ENCODE measurements at places on chromosomes 1 and 21. TPM values are rescaled to one million over a fixed set of nuclear protein-coding genes. Genes with fewer than 3 reads are reported as not detected.

Gene ZMYND12
- total RNA-seq: 1.9 TPM

Gene C1orf141
- not detected for total RNA-seq

Gene CFHR3
- 0.23 TPM for total RNA-seq

Gene GIPC2
- 4.1 TPM for total RNA-seq

Gene PCBP3
- total RNA-seq: 3.8 TPM

Gene CHAF1B
- 0.67 TPM for total RNA-seq

Gene NBPF9
- total RNA-seq: 26.9 TPM

Gene KIAA0040
- total RNA-seq: 44.8 TPM

Gene OR2L2
- total RNA-seq: 0.14 TPM

Gene ADAM30
- total RNA-seq: not detected

Gene AMY1B
- total RNA-seq: 4.1 TPM

Gene RGSL1
- not detected for total RNA-seq

Gene IL12RB2
- 0.87 TPM for total RNA-seq

Gene KIF21B
- 5.7 TPM for total RNA-seq

Gene RXRG
- total RNA-seq: 9.1 TPM

Gene DR1
- total RNA-seq: 47.1 TPM

Gene WNT4
- 1.8 TPM for total RNA-seq

Gene OR2T29
- not detected for total RNA-seq

Gene ZNF695
- total RNA-seq: not detected

Gene TAL1
- total RNA-seq: 18.3 TPM

Gene OR14A16
- not detected for total RNA-seq

Gene DDAH1
- 51.3 TPM for total RNA-seq

Gene TP73
- total RNA-seq: 0.29 TPM

Gene PTGFR
- total RNA-seq: 3.0 TPM

Data from upper lobe of right lung (tissue), 1 donor.